ENCODE measurements at places on chromosomes 3 and 15.

DNA sequence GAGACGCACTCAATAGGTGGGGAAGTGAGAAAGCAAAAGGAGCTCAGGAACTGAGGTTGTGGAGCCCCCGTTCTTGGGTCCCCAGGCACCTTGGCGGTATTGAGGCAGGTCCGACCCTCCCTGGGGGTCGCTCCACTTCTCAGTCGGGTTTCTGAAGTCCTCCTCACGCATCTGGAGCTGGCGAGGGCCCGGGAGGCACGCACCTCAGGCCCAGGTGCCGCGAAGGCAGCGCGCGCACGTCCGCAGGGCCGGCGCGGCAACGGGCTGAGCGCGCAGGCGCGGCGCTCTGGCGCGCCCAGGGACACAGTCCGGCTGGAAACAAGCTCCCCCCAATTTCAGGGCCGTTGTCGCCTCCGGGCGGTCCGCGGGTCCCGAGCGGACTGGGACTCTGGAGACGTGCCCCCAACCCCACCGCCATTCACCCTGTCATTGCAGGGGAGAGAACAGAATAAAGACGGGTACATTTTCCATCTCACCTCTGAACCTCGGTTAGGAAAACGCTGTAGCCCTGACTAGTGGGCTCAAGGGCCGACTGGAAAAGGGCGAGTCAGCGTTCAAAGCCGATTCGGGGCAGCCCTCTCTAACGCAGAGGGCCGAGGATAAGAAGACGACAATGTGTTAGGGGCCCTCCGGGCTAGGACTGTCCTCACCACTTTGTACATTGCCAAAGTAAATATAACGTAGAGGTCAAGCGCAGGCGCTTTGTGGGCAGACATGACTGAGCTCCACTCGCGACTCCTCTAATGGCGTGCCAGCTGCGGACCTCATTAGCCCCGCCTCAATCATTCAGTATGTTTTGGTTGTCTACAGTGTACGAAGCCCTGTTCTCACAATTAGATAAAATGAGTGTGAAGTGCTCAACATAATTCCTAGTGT lies at the start of gene ZNF770:
TSS of gene ZNF770 (minus strand) at position 261 of the 876 bp plus-strand sequence. CDS start 4,853 bp downstream, outside the sequence.
- DNase-seq: peak; percentile 69

DNA sequence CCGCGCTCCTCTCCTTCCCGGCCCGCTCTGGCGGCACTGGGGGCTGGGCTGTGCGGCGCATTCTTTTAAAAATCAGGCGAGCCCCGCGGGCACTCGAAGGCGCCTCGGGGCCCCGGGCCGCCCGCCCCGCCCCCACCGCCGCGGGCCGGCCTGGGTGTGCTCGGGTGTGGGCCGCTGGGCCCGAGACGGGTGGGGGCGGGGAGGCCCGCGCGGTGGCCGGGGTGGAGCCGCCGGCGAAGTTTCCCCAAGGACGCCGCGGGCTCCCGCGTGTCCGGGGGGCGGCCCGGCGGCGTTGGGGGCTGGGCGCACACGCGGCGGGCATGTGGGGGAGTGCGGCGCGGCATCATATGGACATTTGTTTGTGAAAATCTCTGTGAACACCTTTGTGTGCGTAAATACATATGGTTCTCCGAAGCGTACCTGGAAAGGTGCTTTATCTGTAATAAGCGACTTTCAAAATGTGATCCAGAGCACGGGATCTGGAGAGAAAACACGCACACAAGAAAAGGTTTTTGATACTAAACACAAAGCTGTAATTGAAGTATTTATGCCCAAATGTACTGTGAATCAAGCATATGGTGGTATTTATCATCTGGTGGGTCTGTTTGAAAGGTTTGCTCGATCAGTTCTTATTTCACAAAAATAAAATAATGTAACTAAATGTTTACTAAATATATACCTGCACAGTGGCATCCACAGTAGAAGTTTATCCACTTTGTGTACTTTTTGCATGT lies 612 bp upstream of the TBL1XR1 start:
- DNase-seq: no peak

DNA sequence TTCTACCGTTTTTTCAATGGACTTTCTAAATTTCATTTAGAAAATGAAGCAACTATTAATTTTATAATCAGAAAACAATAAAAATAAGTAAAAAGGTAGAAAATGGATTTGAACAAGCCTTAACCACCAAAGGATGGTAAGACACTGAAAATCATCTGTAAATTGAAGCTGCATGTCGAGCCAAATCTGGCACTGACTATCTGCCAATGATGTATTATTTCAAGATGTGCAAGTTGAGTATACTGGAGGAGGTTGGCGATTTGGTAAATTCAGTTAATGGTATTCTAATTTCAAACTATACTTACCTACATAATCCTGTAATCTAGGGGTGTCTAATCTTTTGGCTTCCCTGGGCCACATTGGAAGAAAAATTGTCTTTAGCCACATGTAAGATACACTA lies 93.5 kb downstream of the FMN1 start:
- DNase-seq: no peak

GRCh38 chr3:112362221-112362620 lies 29.3 kb downstream of the CD200 start:
- no peak for DNase-seq

DNA sequence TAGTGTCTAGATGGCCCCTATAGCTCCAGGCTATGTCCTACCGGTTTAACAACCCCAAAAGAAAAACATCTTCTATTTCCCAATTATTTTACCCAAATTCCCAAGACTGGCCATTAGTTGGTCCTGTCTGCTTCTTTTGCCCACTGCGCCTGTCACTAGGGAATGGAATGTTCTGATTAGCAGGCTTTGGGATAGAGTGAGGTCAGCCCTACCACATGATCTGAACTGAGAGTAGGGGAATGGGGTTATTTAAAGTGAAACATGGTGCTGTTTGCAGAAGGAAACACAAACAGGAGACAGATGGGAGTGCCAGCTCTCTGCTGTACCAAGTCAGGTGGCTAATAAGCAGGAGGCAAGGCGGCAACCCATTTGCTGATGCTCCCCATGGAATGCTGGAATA lies 635.6 kb upstream of the CFAP20DC start:
- no peak for DNase-seq

DNA sequence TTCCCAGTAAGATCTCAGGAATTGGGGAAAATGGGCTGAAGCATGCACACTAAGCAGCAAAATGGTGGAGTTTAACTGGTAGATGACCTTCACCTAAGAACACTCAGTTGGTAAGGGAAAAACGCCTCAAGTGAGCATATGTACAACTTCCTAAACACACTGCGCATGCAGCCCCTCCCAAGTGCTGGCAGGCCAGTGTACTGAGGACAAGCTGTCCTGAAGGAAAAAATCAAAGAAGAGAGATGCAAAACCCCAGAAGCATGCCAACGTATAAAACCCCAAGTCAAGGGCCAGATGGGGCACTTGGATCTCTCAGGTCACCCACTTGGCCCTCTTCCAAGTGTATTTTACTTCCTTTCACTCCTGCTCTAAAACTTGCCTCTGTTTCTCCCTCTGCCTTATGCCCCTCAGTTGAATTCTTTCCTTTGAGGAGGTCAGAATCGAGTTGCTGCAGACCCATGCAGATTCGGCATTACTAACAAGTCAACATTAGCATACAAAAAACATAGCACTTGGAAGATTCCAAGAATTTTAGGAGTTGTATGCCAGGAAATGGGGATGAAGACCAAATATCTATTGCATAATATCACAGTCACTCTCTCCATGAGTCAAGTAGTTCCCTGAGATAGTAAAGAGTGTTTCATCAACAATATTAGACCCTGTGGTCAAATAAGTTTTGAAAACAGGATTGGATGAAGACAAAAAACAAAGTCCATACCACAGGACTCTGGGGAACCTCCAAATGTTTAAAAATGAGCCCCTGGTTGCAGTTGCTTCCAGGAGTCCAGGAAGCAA lies 10.8 kb upstream of the FYCO1 start:
- DNase-seq: peak; percentile 85

DNA sequence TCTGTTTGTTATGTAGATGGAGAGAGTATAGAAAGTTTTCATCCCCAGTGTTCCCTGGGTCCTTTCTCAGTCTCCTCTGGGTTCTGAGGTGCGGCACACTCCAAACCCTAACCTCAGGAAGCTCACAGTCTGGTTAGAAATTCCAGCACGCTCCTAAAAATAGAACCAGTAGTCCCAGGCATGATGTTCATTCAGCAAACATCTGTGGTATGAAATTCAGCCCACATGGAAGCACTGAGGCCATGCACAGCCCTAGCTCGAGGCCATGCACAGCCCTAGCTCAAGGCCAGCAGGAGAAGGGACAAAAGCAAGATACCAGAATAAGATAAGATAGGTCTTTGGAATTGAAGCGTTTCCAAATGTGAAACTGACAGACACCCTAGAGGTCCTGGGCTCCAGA lies 82.3 kb upstream of the OXTR start:
- peak; percentile 93 for DNase-seq

DNA sequence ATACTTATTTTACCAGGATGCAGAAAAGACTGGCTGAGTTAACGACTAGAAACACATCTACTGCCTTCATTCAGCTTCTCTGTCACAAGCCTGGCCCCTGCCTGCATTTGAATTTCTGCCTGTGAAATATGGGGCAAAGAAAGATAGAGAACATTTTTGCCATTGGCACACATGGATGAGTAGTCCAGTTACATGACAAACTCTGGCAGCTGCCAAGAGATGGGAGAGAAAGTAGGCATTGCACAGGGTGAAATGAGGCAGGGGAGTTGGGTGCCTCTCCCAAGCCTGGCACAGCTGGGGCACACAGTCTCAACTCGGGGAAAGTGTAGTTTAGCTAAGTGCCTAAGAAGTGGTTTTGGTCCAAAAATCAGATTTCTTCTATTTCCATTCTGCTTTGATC lies 24.0 kb downstream of the ANXA2 start:
- no peak for DNase-seq

DNA sequence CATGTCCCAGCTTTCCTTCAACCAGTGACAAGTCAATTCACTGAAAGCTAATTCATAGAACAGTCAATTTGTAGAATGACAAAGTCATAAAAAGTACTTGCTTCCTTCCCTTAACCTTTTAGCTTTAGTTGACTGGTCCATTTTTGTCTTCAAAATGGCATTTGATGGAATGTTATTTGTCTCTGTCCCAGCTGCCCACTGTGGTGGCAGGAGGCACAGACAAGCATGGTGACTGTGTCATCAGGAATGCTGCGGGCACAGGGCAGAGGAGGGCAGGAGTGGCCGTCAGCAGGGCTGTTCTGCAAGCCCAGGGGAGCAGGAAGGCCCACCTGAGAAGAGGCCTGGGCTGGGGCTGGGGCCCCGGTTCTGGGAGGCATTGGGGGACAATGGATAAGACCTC lies 10.0 kb downstream of the IQSEC1 start:
- no peak for DNase-seq

- peak; percentile 89 for DNase-seq
These were observed 19.0 kb downstream of the SYNM start for GRCh38 chr15:99123713-99124451.

GRCh38 chr15:77004189-77004588 lies 9.3 kb downstream of the PSTPIP1 start:
- no peak for DNase-seq

DNA sequence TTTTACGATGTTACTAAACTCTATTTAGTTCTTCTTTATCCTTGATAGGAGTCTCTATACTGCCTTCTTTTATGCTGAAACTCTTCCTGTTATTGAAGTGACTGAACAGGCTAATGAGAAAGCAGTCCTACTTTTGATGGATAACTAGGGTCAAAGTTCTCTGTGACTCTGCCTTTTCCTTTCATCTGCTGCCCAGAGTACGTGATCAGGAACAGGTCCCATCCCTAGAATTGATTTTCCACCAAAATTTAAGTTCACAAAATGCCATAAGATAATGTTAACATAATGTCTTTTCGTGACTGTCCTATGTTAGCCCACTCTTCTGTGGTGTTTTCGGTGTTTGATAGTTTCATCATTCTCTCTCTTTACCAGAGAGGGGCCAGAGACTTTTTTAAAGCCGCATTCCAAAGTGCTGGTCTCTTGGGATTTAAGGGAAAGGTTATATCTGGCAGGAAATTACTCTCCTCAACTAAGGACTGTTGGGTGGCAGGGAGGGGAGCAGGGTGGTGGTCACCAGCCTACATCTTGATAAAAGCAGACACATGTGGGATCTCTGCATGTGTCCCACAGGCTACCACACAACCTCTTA lies 50.3 kb upstream of the PLXND1 start:
- no peak for DNase-seq

GRCh38 chr3:64460141-64460730 lies 227.6 kb downstream of the ADAMTS9 start:
- no peak for DNase-seq

DNA sequence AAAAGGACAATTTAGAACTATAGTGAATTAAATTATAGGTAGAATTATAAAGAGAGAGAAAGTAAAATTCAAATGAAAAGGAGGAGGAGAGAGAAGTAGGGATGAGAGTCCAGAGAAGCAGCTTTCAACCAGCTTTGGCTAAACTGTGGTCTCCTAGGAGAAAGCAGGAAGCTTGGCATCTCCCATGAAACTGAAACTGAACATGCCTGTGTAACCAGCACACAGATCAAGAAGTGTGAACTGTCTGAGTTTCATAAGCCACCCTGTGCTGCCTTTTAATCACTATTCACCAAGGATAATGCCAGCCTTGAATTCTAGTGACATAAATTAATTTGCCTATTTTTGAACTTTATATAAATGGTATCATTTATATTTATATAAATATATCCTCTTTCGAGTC lies 128.5 kb downstream of the MYRIP start:
- no peak for DNase-seq

- no peak for DNase-seq
These were observed 35.6 kb downstream of the LRRFIP2 start for GRCh38 chr3:37138816-37139215.

GRCh38 chr3:42503957-42504333 lies 1.5 kb downstream of the VIPR1 start:
- DNase-seq: no peak

GRCh38 chr3:157081626-157082210 lies 78.2 kb downstream of the CCNL1 start:
- peak; percentile 93 for DNase-seq

DNA sequence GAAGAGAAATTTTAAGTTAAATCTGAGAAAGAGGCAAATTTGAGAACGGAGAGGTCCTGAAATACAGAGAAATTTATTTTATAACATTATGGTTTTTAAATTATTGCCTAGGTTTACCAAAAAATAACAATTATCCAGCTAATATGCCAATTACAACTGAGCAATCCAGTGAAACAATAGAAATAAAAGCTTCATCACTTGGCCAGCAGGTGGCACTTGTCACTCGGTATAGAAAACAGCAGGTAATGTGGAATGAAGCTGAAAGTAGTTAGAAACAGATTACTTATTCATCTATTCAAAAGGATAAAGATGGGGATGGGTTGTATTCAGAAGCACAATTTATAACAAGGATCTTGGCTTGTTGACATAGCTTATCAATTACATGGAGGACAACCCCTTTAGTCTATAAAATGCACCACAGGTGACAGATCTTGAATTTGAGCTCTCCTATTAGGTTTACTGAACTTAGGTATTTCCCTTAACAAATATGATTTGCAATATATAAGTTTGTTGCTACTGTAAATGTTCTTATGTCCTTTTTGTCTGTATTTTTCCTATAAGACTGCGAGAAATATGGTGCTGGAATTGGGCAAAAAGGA lies 70.1 kb upstream of the GUCA1C start:
- DNase-seq: peak; percentile 31

GRCh38 chr3:15206662-15207576 lies 873 bp downstream of the CAPN7 start:
- peak; percentile 11 for DNase-seq

- DNase-seq: no peak
These were observed 299.6 kb downstream of the THSD4 start for GRCh38 chr15:71414853-71415252.

- no peak for DNase-seq
These were observed 92.9 kb downstream of the USP13 start for GRCh38 chr3:179745716-179746115.
